ENCODE measurements at places on chromosomes 13 and 19.
A peak's percentile ranks its signal among the peaks of the same experiment; 100 is the strongest.

- peak; percentile 65 for DNase-seq
Measured at GRCh38 chr19:38233740-38234251, 9.8 kb upstream of the DPF1 start.

- no peak for DNase-seq
Measured at GRCh38 chr13:106488076-106488475, 47.4 kb downstream of the EFNB2 start.

GRCh38 chr13:91168386-91168711 is 179.1 kb upstream of the MIR17HG start:
- DNase-seq = no peak

GRCh38 chr13:68261105-68261504 is 1031.0 kb upstream of the PCDH9 start:
- no peak for DNase-seq

DNA sequence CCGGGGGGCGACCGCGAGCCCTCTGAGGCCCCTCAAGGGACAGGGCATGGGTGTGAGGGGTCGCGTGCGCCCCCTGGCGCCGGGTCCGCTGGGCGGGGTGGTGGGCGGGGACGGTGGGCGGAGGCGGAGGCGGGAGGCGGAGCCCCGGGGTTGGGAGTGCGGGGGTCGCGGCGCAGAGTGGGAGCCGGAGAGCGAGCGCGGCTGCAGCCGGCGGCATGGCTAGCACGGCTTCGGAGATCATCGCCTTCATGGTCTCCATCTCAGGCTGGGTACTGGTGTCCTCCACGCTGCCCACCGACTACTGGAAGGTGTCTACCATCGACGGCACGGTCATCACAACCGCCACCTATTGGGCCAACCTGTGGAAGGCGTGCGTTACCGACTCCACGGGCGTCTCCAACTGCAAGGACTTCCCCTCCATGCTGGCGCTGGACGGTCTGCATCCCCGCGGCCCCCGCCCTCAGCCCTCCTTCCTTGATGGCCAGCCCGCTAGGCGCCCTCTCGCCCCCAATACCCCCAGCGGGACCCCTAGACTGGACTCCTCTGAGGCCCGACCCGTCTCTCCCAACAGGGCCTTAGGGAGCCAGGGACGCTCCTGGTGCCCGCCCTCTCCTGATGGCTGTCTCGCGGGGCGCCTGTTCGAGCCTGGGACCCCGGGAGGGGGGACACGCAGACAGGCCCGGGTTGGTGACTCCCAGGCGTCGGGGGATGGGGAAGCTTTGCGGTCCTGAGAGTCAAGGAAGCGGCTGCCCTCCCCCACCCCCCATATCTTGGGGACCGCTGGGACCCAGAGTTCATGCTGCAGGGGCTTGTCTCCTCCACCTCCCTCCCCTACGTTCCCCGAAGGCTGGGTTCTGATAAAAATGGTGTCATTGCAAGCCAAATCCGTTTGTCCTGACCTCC is at the start of gene CLDN10:
TSS of gene CLDN10 (plus strand) at position 182 of the 903 bp plus-strand sequence. CDS start at position 216, 34 bp downstream.
- no peak for DNase-seq

GRCh38 chr19:6041991-6042481 is 64.1 kb upstream of the RANBP3 start:
- DNase-seq = no peak

DNA sequence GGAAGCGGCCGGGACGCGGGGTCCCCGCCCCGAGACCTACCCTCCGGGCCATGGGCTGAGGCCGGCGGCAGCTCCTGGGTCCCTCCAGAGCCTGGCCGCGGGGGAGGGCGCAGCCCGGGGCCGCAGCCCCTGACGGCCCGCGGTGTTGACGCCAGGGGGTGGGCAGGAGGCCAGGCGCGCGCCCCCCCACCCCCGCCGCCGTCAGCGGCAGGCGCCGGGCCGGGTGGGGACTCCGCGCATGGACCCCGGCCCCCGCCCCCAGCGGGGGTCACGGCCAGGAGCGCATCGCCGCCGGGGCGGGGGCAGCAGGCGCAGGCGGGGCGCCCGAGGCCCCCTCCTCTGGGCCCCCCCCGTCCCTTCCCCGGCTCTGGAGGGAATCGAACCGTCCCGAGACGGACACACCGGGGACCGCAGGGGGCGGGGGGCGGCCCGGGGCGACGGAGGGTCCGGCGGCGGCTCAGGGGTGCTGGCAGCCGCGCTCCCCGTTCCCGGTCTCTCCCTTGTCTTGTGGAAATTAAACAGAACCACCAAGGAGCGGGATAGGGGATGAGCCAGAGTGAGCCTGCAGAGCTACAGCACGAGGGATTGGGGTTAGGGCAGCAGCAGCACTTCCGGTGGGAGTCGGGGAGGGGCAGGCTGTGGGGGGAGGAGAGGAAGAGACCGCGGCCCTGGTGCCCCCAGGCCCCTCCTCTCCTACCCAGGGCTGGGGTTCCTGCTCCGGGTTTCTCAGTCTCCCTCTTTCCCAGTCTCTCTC is at the start of gene MEIS3:
TSS of gene MEIS3 (minus strand) at position 498 of the 754 bp plus-strand sequence. CDS start at position 52, 446 bp downstream.
- DNase-seq = no peak

- DNase-seq = no peak
Measured at GRCh38 chr13:42354241-42355091, 82.5 kb downstream of the AKAP11 start.

- no peak for DNase-seq
Measured at GRCh38 chr19:16112778-16113177, 1.1 kb downstream of the RAB8A start.

DNA sequence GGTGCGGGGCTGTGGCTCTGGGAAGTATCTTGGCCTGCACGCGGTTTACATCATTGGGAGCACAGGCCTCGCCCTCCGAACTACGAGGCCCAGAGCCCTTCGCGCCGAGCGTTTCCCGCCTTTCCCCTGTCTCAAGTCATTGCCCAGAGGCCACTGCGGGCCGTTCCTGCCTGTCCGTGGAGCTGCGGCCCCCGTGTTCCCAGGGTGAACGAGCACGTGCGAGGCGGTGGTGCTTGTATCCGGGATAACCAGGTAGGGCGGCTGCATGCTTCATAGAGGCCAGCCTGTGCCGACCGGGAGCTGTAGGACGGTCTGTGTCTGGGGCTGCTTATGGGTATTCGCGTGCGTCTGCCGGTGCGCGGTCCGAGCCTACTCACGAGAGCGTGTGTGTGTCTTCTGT is 32.5 kb downstream of the ZNF527 start:
- no peak for DNase-seq

DNA sequence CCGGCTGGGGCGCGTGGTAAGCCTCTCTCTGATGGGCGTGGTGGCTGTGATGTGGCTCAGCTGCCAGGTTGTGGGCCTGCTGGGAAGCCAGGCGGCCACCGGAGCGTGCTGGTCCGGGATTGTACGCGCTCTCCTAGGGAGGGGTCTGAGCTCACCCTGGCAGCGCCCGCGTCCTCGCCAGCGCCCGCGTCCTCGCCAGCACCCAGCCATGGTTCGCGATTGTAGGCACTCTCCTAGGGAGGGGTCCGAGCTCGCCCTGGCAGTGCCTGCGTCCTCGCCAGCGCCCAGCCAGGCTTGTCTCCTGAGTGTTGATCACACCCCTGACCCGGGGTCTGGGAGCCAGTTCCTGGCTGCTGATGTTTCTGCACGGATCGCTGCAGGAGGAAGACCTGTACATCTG is 13.8 kb downstream of the ADAT3 start:
- no peak for DNase-seq

- DNase-seq = peak; percentile 22
Measured at GRCh38 chr19:6287269-6287885, 7.6 kb upstream of the MLLT1 start.

DNA sequence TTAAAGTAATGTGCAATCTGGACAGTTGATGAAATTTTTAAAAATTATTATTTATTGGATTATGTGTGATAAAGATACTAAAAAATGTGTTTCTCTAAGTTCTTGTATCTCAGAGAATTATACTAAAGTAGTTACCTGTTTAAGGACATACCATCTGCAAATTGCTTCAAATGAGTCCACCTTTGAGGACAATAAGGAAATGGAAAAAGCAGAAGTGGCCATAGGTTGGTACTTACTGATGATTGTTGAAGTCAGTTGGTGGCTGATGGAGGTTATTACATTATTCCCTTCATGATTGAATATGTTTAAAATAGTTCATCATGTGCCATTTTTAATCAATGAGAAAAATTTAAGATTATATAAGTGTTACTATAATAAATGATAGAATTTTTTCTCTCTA is 367.0 kb downstream of the MYO16 start:
- DNase-seq = no peak

DNA sequence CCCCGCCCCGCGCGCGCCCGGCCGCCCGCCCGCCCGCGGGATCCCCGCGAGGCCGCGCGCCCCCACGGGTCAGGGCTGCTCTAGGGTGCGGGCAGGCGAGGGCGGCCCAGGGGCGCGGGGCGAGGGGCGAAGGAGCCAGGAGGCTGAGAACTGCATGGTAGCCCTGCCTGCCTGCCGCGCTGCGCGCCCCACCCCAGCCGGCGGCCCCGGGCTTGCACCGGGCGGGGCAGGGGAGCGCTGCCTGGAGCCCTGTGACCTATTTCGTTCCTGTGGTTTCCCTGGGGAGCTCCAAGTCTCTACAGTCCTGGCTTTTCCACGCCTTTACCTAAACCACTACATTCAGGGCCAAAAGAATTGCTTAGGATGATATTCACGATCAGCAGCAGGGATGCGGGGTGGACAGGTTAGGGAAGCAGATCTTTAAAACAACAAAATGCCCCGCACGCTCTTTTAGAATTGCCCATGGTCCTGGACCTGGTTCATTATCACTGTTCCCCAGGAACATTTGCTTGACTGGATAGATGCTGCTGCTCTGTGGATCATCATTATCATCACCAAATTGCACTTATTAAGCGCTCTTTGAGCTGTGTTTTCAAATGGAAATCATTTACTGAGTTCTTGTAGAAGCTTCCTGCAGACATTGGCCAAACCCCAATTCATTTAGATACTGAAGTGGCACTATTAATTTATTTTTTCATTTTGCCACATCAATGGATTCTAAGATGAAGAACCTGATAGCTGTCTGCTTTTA is 421 bp upstream of the GPR12 start:
- no peak for DNase-seq

DNA sequence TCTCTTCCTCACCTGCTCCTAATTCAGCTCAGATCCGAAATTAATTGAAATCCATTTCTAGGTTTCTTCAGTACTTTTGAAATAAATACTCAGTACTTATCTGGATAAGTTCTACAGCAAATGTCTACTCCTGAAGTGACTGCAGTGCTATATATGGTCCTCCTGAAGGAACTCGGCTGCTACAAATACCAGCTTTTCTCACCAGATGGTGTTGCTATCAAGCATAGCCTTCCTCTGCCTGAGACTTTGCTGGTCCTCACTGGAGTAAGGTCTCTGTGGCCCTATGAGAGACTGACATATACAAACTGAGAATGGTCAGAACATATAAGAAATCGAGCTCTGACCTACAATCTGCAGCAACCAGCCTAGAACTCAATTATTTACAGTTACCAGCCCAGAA is 161.6 kb downstream of the NDFIP2 start:
- no peak for DNase-seq

- DNase-seq = no peak
Measured at GRCh38 chr13:24222756-24223155, 62.2 kb downstream of the SPATA13 start.
